ENCODE measurements at places on chromosomes 3 and 15. TPM values are rescaled to one million over a fixed set of nuclear protein-coding genes. Genes with fewer than 3 reads are reported as not detected.

- peaks cover 55% of the 10 kb centered on the region for H3K4me1 ChIP-seq
- H3K36me3 ChIP-seq = no peaks in the 10 kb centered on the region
- DNase-seq = no peak
- H3K4me3 ChIP-seq = no peak overlapping the region
- peak overlapping the region; percentile 95 for H3K27ac ChIP-seq
Measured at GRCh38 chr3:112654979-112655378, 14.0 kb upstream of the CCDC80 start.

DNA sequence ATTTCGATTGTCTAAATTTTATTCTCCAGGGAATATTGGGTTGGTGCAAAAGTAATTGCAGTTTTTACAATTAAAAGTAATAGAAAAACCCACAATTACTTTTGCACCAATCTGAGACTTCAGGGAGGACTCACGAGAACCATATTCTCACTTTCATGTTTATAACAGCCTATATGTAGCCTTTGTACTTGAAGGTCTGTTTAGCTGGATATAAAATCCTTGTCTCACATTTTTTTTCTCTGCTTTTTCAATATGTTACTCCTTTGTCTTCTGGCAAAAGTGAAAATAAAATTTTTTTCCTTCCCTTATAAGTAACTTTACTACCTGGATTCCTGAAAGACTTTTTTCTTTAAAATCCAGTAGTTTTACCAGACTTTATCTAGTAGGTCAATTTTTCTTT is 9.2 kb downstream of the SIDT1 start:
- no peak overlapping the region for H3K27ac ChIP-seq
- DNase-seq = no peak
- no peaks in the 10 kb centered on the region for H3K36me3 ChIP-seq
- H3K4me3 ChIP-seq = no peak overlapping the region

DNA sequence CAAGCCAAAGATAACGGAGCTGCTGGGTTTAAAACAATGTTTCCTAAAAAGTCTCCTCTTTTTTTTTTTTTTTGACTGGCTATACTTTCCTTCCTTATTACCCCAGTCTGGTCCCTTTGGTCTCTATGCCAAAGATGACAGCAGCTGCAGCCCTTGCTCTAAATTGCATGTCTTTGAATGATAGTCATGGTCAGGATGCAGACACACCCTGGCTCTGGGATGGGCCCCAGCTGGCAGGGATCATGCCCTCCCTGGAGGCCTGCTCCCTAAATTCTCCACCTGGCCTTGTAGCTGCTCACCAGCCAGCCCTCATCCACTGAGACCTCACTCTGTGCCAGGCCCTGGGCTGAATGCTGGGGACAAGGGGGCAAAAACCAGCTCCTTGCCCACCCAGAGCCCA is 95.8 kb downstream of the MESD start:
- H3K4me1 ChIP-seq = peaks cover 44% of the 10 kb centered on the region
- H3K27ac ChIP-seq = no peak overlapping the region
- H3K36me3 ChIP-seq = peaks cover 86% of the 10 kb centered on the region
- H3K27me3 ChIP-seq = no peaks in the 10 kb centered on the region
- H3K4me3 ChIP-seq = no peak overlapping the region

PLCD1 gene
- total RNA-seq = 21.8 TPM

DNA sequence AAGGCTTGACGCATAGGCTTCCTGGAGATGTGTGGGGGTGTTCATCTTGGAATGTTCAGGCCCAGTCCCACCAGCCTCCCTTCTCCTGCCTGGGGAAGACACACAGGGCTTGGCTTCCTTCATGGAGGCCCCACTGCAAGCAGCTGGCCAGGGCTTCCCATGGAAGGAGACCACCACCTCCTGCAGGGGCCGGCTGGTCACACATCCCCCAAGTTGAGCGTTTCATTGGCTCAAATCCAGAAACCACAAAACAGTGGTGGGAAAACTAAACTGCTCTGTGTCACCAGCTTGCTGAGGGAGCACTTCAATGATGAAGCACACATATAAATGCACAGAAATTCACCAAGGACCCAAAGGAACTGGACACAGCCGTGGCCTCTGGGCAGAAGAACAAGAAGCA is 8.3 kb downstream of the IQSEC1 start:
- no peaks in the 10 kb centered on the region for H3K27me3 ChIP-seq
- DNase-seq = no peak
- peaks cover 3% of the 10 kb centered on the region for H3K4me1 ChIP-seq
- H3K27ac ChIP-seq = no peak overlapping the region

DNA sequence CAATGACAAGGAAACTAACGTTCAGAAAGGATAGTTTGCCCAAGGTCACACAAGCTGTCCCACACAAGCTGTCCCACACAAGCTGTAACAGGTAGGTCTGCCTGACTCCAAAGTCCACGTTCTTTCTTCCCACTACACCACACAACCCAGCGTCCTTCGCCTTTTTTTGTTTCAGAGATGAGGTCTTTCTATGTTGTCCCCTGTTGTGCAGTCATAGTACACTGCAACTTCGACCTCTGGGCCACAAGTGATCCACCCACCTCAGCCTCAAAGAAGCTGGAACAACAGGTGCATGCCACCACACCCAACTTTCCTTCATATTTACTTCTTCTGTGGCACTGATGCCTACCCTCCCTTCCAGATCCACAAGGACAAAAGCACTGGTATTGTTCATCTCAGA is 21.4 kb downstream of the MB21D2 start:
- no peak overlapping the region for H3K27ac ChIP-seq
- no peaks in the 10 kb centered on the region for H3K36me3 ChIP-seq
- DNase-seq = no peak
- no peak overlapping the region for H3K4me3 ChIP-seq

DNA sequence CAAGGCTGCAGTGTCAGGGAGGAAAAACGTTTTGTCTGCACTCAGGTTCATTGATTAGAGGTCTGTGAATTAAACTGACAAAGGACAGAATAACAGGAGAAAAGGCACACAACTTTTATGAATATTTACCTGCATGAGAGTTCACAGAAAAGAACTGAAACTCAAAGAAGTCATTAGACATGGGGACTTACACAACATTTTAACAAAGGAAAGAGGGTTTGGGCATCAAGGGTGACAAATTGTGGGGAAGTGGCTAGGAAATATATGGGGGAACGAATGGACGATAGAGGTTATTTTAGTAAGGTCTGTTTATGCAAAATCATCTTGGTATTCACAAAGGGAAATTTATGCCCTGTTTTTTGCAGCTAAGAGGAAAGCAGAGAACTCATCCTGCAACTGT is 65.6 kb upstream of the C15orf39 start:
- peaks cover 26% of the 10 kb centered on the region for H3K4me1 ChIP-seq
- no peak overlapping the region for H3K4me3 ChIP-seq
- H3K27me3 ChIP-seq = peaks cover 3% of the 10 kb centered on the region
- H3K27ac ChIP-seq = no peak overlapping the region
- no peak for DNase-seq

DNA sequence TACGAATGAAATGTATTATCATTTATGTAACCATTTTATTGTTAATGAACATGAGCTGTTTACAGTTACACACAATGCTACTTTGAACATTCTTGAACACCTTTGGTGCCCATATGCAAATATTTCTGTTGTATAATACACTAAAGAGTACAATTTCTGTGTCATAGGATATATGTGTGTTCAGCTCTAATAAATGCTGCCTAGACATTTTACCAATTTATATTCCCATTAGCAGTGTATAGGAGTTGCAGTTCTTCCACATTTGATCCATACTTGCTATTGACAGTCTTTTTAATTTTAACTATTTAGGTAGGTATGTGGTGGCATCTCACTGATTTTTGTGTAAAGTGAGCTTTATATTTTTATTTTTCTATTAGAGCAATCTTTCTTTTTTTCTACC is 331.8 kb downstream of the ZIC1 start:
- H3K4me1 ChIP-seq = peaks cover 11% of the 10 kb centered on the region
- H3K27ac ChIP-seq = no peak overlapping the region
- H3K27me3 ChIP-seq = no peaks in the 10 kb centered on the region
- H3K4me3 ChIP-seq = no peak overlapping the region
- no peak for DNase-seq

DNA sequence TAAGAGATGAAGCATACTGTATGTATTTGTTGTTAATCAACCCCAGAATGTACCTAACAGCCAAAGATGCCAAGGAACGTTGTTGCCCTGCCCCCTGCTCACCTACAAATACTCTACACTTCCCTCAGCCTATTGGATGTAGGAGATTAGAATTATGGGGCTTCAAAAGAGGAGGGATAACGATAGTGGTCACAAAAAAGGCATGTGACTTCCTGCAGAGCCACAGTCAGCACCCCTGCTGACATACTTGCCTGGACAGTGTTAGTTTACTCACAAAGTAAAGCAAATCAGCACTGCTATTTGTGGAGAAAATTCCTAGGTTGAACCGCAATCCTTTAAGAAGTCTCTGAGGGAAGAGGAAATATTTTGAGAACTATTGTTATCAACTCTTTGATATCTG is 37.9 kb downstream of the PARP15 start:
- peaks cover 28% of the 10 kb centered on the region for H3K27me3 ChIP-seq
- no peak overlapping the region for H3K4me3 ChIP-seq
- H3K36me3 ChIP-seq = no peaks in the 10 kb centered on the region
- DNase-seq = no peak
- no peak overlapping the region for H3K27ac ChIP-seq

- DNase-seq = no peak
- no peaks in the 10 kb centered on the region for H3K36me3 ChIP-seq
- H3K4me1 ChIP-seq = no peaks in the 10 kb centered on the region
- H3K27me3 ChIP-seq = no peaks in the 10 kb centered on the region
- no peak overlapping the region for H3K27ac ChIP-seq
Measured at GRCh38 chr3:62970648-62971047, 95.4 kb upstream of the CADPS start.

- no peak overlapping the region for H3K4me3 ChIP-seq
- no peaks in the 10 kb centered on the region for H3K27me3 ChIP-seq
- no peak overlapping the region for H3K27ac ChIP-seq
Measured at GRCh38 chr3:133445108-133445507, 45.3 kb downstream of the BFSP2 start.

GRCh38 chr3:124158168-124158881 is 166.4 kb upstream of the ROPN1 start:
- no peaks in the 10 kb centered on the region for H3K4me1 ChIP-seq
- H3K36me3 ChIP-seq = no peaks in the 10 kb centered on the region
- H3K27me3 ChIP-seq = no peaks in the 10 kb centered on the region
- no peak overlapping the region for H3K4me3 ChIP-seq
- no peak overlapping the region for H3K27ac ChIP-seq
- no peak for DNase-seq

UTS2B gene
- 0.55 TPM for total RNA-seq

MBD4 gene
- total RNA-seq = 24.2 TPM

- no peaks in the 10 kb centered on the region for H3K27me3 ChIP-seq
- peaks cover 58% of the 10 kb centered on the region for H3K36me3 ChIP-seq
- H3K4me3 ChIP-seq = no peak overlapping the region
Measured at GRCh38 chr3:38247366-38248035, 18.1 kb upstream of the SLC22A13 start.

Measured in osteocyte (in vitro differentiated cells).